Esophagus squamous epithelium (tissue), 5 donors: ENCODE measurements at places on chromosomes 7 and 10. TPM values are rescaled to one million over a fixed set of nuclear protein-coding genes. Genes with fewer than 3 reads are reported as not detected.

Gene OR6V1
- not detected for total RNA-seq

Gene LAMB1
- total RNA-seq: 22.5 TPM

Gene EXOC4
- total RNA-seq: 30.7 TPM

Gene MMD2
- not detected for total RNA-seq

DNA sequence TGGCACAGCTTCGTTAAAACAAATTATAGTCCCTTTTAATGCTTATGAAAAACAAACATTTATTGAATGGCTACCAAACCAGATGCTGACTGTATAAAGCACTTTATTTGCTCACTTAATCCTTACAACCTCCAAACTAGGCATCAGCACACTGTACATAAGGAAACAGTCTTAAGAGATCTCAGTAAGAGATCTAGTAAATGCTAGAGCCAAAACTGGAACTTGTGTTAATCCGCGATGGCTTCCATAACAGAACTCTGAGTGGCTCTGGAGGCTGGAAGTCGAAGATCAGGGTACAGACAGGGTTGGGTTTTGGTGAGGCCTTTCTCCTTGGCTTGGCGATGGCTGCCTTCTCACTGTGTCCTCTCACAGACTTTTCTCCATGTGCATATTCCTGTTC lies 27.0 kb downstream of the PDZD8 start:
- H3K36me3 ChIP-seq: no peaks in the 10 kb centered on the region
- H3K4me3 ChIP-seq: no peak overlapping the region
- H3K27ac ChIP-seq: no peak overlapping the region
- peaks cover 10% of the 10 kb centered on the region for H3K4me1 ChIP-seq
- no peaks in the 10 kb centered on the region for H3K27me3 ChIP-seq

DNA sequence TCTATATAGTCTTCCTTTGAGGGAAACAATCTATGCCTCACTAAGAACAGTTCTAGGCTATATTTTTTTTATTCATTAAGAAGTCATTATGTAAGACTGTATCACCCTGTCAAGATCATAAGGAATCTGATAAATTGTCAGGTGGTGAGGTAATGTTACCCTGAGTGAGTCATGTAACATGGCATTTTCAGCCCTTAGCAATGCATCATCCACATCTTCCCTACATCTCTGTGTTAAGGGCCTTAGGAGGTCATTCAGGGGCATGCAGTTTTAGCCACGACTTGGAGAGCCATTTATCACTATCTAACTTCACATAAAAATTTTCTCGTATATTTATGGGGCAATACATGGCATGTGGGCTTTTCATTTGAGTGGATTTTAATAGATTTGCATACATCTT lies 924.5 kb upstream of the MBL2 start:
- no peaks in the 10 kb centered on the region for H3K36me3 ChIP-seq
- DNase-seq: no peak
- no peak overlapping the region for H3K27ac ChIP-seq
- H3K4me1 ChIP-seq: no peaks in the 10 kb centered on the region
- no peaks in the 10 kb centered on the region for H3K27me3 ChIP-seq

GRCh38 chr10:4285121-4285520 lies 500.1 kb upstream of the KLF6 start:
- peak overlapping the region; percentile 86 for H3K27ac ChIP-seq
- no peak for DNase-seq
- H3K4me3 ChIP-seq: no peak overlapping the region
- H3K27me3 ChIP-seq: no peaks in the 10 kb centered on the region
- H3K36me3 ChIP-seq: no peaks in the 10 kb centered on the region

DNA sequence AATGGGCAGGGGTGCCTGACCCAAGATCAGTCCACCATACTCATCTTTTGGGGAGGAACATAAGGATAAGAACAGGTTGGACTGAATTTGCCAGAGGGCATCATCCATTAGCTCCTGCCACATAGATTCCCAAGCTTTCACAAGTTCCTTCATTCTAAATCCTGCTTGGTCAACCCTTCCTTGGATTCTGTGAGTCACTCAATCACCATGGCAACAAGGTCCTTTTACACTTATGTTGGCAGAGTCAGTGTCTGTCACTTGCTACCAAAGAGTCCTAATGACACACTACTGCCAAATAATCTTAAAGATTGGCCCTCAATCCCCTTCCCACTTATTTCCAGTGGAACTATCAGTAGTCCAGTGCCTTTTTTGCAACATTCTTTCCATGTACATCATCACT lies 5.0 kb upstream of the LGI1 start:
- no peak overlapping the region for H3K4me3 ChIP-seq
- H3K4me1 ChIP-seq: peaks cover 12% of the 10 kb centered on the region

DNA sequence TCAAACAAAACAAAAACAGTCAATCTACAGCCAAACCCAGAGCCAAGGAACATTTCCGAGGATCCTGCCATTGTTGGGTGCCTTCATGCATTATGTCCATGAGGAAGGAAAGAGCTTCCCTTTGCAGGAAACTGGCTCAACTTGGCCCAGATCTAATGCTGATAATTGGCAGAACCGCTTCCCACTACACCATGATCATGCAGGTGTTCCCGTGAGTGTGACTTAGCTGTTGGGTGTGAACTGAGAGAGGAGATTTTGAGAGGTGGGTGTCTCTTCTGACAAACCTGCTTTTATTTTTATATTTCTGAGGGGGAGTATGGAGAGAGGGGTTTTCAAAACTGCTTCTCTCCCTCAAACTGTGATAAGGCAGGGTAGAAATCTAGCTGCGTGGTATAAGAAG lies 14.6 kb downstream of the SAP25 start:
- H3K27me3 ChIP-seq: no peaks in the 10 kb centered on the region
- H3K4me1 ChIP-seq: peaks cover 55% of the 10 kb centered on the region
- no peak for DNase-seq
- peaks cover 16% of the 10 kb centered on the region for H3K36me3 ChIP-seq
- peak overlapping the region; percentile 81 for H3K27ac ChIP-seq
- no peak overlapping the region for H3K4me3 ChIP-seq

- peaks cover 12% of the 10 kb centered on the region for H3K4me1 ChIP-seq
- no peaks in the 10 kb centered on the region for H3K36me3 ChIP-seq
- peak overlapping the region; percentile 51 for H3K4me3 ChIP-seq
- no peaks in the 10 kb centered on the region for H3K27me3 ChIP-seq
- H3K27ac ChIP-seq: no peak overlapping the region
Measured at GRCh38 chr10:13161857-13162271, 506 bp downstream of the MCM10 start.

DNA sequence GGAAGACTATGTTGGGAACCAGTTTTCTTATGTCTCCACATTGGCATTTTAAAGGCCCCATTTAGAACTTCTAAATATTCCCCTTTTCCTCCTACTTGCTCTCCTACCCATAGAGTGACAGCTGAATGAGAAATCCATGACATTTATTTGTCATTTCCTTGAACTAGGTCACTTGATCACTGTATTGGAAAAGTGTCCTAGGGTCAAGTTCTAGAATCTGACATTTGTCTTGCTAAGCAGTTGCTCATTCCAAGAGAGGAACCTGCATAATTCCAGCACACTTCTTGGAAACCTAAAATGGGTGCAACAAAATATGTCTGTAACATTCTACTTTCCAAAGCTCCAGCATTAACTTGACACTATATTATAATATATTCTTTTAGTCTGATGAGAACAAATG lies 3.6 kb upstream of the DPY19L1 start:
- no peaks in the 10 kb centered on the region for H3K27me3 ChIP-seq
- no peaks in the 10 kb centered on the region for H3K36me3 ChIP-seq

DNA sequence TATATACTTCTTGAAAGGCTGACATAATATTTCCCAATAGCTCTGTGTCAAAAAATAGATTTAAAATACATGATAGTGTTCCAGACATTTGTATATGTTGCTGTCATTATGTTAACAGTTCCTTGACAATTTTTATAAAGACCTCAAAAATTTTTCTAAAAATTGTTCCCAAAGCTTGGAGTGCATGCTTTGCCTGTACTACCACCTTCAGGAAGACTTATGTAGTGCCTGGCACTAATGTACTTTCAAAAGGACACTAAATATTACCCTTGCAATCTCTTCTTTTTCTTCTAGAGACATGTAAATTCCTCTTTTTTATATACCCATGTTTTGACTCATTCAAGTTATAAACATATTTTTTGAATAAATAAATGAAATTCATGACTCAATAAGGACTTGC lies 48.0 kb upstream of the SP8 start:
- H3K36me3 ChIP-seq: no peaks in the 10 kb centered on the region
- no peak overlapping the region for H3K4me3 ChIP-seq
- no peaks in the 10 kb centered on the region for H3K4me1 ChIP-seq
- no peaks in the 10 kb centered on the region for H3K27me3 ChIP-seq
- no peak for DNase-seq

- H3K27ac ChIP-seq: no peak overlapping the region
- no peaks in the 10 kb centered on the region for H3K36me3 ChIP-seq
- DNase-seq: no peak
- no peaks in the 10 kb centered on the region for H3K27me3 ChIP-seq
- H3K4me1 ChIP-seq: no peaks in the 10 kb centered on the region
- H3K4me3 ChIP-seq: no peak overlapping the region
Measured at GRCh38 chr7:25002786-25003185, 22.8 kb upstream of the OSBPL3 start.
